ENCODE measurements at places on chromosomes 11 and 22.

- peak; percentile 77 for ATAC-seq
Observed at GRCh38 chr22:34851918-34852662, 213.9 kb upstream of the ISX start.

- no peak for ATAC-seq
Observed at GRCh38 chr11:47928426-47928825, 51.9 kb upstream of the PTPRJ start.

- ATAC-seq, result no peak
Observed at GRCh38 chr11:495537-495931, 11.5 kb downstream of the RNH1 start.

DNA sequence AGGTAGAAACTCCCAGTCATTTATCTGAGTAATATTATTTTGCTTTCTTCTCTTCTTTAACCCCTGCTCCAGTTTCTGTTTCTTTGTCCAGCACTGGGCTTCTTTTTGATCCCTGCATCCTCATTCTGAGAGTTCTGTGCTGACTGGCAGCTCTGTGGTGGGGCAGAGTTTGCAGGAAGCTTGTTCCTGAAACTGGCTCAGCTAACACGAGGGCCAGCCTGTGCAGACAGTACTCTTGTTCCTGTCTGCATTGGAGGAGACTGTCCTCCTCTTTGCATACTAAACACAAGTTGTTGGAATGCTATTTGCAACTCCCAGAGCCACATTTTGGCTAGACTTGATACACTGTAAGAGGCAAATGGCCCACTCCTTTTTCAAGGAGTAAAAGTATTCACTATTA, 93.1 kb upstream of the HORMAD2 start:
- ATAC-seq, result no peak

GRCh38 chr11:115985896-115986295, 481.7 kb upstream of the CADM1 start:
- ATAC-seq, result no peak

DNA sequence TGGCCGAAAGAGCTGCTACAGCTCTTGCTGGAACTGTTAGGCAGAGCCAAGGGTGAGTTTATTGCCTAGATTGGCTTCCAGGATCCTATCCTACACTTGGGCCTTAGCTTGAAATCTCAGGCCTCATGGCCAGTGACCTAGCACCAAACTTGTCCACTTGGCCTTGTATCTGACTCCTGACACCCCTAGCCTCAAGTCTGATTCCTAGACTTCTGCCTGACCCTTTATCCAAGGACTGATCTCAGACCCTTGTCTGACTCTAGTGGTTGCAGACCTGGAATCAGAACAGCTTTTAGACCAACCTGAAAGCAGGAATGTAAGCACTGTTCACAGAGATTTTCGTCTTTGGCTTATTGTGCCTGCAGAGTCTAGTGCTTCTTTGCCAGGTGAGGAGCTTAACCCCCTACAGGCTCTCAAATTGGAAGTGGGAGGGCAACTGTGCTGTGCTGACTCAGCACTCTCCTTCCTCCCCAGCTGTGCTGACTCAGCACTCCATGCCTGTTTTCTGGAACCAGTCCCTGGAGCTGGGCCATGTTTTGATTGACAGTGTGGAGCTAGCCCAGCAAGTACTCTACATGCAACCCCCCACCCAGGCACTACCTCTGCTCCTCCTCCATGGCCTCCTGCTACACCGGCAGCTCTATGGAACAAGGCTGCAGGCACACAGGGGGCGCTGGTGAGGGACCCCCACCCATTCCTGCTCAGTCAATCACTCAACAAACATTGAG, 35.1 kb downstream of the RRP8 start:
- peak; percentile 85 for ATAC-seq

GRCh38 chr11:125224391-125225021, 60.0 kb downstream of the PKNOX2 start:
- peak; percentile 20 for ATAC-seq

DNA sequence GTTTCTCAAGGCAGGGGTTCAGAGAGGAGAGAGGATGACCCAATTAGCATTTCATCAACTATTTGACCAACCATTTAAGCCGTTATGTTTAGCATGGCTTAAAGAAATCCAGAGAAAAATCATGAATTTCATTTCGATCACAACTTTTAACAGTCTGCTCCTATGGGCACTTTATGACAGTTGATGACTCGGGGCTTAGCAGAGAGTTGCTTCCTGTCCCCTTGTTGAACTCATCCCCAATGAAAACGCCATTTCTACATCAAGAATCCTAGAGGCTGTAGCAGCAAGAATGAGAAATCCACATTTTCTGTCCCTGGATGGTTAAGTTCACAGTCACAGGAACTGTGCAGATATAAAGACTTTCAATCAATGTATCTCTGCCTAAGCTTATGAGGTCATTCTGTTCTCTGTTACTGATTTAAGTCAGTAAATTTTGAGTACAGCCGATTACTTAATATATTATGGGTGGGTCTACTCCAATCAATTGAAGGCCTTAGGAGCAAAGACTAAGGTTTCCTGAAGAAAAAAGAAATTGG, 81.1 kb downstream of the BDNF start:
- ATAC-seq, result no peak

GRCh38 chr11:10117709-10118351, 176.2 kb downstream of the SBF2 start:
- no peak for ATAC-seq

- peak; percentile 54 for ATAC-seq
Observed at GRCh38 chr22:19691721-19692341, 22.5 kb upstream of the SEPTIN5 start.

DNA sequence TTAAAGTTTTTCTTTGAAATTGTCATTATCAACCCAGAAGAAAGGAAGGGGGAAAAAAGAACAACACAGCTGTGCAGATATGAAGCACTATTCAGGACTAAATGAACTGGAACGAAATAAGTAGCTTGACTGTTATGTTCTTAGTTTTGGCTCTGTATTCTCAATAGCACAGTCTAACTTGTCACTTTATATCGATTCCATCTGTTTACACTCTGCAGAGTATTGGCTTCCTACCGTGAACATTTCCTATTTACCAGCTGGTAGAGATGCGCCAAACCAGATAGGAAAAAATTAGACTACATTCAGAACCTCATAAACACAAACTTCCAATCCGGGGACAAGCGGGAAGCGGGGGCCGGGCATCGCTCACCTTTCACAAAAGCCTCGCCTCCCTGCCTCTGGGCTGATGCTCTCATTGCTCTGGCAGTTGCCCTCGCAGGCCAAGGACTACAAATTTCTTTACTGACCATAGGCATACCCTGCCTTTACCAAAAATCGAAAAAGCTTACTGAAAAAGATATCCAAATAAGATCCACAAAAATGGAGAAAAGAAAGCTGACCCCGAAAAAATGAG, 66.2 kb downstream of the EFCAB6 start:
- ATAC-seq, result no peak

DNA sequence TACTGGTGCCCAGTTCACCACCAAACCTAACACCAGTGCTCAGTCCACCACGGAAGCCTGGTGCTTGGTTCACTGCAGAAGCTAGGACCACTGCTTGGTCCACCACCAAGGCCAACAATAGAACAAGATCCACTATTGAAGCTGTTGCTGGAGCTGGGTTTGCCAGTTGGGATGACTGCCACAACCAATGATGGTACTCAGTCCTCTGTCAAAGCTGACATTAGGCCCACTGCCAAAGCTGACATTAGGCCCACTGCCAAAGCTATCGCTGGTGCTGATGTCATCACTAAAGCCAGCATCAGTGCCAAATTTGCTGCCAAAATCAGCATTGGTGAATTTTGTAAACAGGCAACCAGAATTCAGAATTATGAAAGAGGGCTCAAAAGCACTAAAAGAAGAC, 1850.2 kb upstream of the RAG2 start:
- ATAC-seq, result no peak

- ATAC-seq, result peak; percentile 36
Observed at GRCh38 chr11:26088391-26088790, 243.5 kb upstream of the ANO3 start.

GRCh38 chr11:501001-501682, 5.9 kb downstream of the RNH1 start:
- ATAC-seq, result no peak

- no peak for ATAC-seq
Observed at GRCh38 chr11:58649623-58650022, 27.2 kb downstream of the CNTF start.

Measured in motor neuron (in vitro differentiated cells).